Umbilical cord (tissue), 2 donors: ENCODE measurements at places on chromosomes 3 and 15. TPM values are rescaled to one million over a fixed set of nuclear protein-coding genes. Genes with fewer than 3 reads are reported as not detected.

SERINC4 gene
- total RNA-seq, result not detected

DNA sequence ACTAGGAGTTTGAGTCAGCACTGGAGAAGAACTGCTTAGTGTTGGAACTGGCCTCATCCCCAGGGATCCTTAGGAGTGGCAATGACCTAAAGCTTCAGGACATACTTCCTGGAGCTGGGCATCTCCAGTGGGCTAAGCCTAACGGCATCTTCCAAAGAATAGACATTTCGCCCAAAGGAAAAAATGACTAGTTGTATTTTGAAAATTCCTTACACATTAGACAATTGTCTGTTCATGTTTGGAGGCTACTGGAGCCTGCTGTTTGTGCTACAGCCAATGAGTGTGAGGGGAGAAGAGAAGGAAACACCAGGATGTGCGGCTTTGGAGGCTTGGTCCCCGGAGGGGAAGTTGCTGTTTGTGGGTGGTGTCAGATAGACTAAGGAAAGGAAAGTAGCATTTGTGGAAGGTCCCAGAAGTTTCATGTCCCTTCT lies 77.6 kb downstream of the POLR2M start:
- DNase-seq, result peak; percentile 17

DNA sequence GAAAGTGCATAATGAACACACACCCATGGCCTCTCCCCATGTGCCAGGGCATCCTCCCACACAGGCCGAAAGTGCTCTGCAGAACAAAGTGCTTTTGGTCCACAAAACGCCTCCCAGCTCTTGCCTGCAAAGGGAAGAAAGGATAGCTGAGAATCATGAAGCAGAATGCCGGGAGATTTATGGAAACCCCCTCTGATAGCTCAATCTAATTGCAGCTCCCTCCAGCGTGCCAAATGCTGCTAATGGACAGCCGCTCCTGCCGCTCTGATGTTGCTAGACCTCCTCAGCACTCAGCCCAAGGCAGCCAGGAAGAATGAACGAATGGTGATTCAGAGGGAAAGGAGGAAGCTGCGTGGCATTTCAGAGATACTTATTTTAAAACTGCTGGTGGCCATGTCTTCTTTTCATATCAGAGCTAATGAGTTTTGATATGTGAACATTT lies 145.3 kb downstream of the TJP1 start:
- peak; percentile 12 for DNase-seq

GRCh38 chr15:89283201-89283600 lies 39.4 kb downstream of the FANCI start:
- no peak for DNase-seq

- no peak for DNase-seq
Measured at GRCh38 chr15:77909182-77909940, 168.2 kb downstream of the TBC1D2B start.

DNA sequence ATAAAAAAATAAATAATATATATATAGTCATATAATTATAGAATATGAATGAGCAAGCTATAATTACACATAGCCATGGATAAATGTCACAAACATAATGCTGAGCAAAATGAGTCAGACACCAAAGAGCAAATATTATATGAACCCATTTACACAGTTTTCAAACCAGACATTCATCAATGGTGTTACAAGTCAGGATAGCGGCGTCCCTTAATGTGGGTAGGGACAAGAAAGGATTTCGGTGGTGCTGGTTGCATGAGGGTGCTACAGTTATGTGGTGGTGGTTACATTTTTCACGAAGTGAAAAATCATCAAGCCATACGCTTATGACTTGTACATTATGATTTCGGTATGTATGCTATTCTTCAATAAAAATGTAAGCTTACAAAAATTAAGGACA lies 100.5 kb downstream of the HMG20A start:
- DNase-seq, result no peak

GRCh38 chr3:48039487-48040190 lies 23.4 kb upstream of the MAP4 start:
- peak; percentile 54 for DNase-seq

FANCD2OS gene
- total RNA-seq, result 1.7 TPM

DNA sequence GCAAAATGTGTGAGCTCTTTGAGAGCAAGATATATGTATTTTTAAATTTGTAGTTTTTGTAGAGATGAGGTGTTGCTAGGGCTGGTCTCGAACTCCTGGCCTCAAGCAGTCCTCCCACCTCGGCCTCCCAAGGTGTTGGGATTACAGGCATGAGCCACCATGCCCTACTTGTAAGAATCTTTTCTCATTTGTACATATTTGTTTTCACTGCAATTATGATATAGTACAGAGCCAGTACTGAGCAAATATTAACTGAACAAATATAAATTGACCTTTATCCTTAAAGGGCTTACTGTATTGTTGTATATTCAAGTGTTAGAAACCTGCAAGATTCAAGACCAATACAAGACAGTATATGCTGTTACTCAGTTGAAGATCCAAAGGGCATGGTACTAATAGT lies 53.4 kb downstream of the GTF2E1 start:
- DNase-seq, result no peak

NEK10 gene
- 4.6 TPM for total RNA-seq
